ENCODE measurements at places on chromosomes 12 and 14.

DNA sequence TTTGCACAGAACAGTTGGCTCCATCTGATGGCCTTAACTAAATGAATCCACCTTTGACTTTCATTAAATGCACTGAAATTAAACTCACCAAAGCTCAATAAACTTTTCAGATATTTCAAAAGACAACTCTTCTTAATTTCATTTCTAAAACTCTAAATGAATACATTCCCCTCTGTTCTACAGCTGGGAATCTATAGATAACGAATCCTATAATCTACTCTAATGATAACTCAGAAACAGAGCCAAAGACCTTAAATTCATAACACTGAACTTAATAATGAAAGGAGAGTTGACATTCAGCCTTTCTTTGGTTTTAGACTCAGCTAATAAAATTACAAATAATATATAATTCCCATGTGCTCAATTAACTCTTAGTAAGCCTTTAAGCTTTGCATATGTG lies 150.5 kb downstream of the KCNH5 start:
- DNase-seq: no peak

DNA sequence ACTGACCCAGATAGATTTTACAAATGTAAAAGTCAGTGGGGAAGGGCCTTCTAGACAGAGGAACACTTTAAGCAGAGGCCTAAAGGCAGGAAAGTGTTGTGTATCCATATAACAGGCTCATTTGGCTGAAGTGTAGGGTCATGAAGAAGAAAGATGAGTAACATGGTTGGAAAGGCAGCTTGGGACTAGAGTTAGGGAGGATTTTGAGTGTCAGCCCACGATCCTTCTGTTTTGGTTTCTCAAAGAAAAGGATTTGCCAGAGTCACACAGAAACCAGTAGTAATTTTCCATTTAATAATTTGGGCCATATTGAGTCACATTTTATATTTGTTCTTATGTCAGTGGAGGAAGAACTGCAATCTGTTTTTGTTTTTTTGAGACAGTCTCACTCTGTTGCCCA lies 76.4 kb downstream of the ZC3H14 start:
- no peak for DNase-seq

DNA sequence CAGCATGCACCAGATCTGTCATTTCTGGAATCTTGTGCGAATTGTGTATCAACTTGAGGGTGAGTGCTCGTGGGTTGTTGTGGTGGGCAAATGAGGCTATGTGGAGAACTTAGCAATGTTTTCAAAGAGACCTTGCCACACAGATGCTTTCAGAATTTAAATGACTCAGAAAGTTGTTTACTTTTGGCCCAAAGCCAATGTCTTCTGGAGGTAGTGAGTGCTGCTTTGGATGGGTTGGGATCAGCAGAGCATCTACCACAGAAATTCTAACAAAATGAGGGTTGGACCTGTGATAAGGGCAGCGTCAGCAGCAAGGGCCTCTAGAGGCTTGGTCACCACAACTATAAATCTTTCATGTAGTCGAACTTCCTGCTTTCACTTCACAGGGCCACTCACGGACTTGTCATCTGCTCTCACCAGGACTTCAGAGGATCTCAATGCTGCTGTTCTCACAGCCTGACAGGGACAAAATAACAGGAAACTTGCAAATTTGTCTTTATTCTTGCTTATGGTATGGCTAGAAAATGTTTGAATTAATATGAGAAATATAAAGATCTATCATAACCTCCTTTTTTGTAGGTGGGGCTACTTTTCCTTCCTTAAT lies 111.4 kb downstream of the DACT1 start:
- DNase-seq: no peak

DNA sequence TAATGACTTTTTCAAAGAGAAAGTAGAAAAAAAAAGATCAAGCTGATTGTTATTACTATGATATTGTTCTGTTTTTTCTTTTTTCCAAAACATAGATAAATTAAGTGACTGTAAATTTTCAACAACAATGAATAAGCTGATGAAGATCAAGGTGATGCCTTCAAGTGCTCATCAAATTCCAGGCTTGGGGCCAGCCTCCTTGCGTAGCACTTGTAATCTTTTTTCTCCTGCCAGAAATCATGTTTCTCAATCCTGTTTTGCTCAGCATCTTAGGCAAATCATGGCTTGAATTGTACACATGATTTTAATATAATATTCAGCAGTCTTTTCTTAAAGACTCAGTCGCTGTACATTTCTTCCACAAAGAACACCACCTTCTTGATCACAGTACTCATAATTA lies 333.2 kb downstream of the NPAS3 start:
- DNase-seq: no peak

DNA sequence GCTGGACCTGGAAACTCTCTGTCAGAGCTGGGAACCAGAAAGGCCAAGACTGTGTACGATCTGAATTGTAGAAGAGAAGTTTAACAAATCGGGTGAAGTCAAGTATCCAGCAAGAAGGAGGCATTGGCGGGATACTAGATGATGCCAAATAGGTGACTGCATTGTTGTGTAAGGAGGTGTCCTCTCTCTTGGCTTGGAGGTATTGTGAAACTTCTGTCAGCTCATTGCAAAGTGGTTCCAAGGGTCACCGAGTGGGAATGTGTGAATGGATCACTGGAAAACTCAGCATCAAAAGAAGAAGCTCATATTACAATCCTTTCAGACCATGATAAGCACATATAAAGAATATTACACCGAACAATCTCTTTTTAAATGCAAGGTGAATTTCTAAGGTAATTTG lies 11.7 kb downstream of the NAV3 start:
- DNase-seq: no peak

DNA sequence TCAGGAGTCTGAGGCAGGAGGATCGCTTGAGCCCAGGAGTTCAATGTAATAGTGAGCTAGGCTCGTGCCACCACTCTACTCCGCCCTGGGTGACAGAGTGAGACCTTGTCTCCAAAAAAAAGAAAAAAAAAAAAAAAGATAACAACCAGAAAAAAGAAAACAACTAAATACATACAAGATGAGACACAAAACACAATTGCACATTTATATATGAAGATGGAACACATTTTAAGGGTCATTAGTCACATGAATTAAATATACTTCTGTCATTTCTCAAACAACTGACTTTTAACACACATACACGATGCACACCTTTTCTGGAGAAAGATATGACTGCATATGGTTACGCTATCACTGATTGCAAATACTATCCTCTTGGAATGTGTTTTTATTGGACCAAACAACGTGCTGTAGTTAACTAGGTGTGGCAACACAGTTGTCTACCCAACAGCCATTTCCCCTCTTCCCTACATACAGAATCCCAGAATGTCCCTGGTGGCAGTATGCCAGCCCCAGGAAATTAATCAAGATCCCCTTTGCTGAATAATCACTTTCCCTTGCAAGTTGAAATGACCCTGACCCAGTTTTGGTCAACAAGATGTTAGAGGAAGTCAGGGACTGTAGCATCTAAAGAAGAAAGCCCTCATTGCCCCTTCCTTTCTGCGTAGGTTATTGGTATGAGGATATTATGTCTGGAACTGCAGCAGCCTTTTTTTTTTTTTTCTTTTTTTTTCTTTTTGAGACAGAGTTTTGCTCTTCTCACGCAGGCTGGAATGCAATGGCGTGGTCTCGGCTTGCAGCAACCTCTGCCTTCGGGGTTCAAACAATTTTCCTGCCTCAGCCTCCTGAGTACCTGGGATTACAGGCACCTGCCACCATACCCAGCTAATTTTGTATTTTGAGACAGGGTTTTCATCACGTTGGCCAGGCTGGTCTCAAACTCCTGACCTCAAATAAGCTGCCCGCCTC lies 5.6 kb upstream of the MYL6B start:
- DNase-seq: no peak

GRCh38 chr12:14313379-14314138 lies 51.9 kb upstream of the ATF7IP start:
- DNase-seq: no peak

DNA sequence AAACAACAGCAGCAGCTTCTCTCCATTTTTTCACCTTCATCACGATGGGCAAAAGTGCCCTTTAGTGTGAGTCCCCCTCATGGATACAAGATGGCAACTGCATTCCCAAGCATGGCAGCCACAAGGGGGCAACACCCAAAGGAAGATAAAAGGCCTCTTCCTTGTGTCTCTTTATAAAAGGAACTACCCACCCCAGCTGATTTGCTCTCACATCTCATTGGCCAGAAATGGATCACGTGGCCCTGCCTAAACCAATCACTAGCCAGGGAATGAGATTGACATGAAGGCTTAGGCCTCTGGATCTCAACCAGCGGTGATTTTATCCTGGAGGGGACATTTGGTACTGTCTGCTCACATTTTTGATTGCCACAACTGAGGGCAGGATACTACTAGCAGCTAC lies 21.9 kb upstream of the IFT81 start:
- DNase-seq: peak; percentile 88

DNA sequence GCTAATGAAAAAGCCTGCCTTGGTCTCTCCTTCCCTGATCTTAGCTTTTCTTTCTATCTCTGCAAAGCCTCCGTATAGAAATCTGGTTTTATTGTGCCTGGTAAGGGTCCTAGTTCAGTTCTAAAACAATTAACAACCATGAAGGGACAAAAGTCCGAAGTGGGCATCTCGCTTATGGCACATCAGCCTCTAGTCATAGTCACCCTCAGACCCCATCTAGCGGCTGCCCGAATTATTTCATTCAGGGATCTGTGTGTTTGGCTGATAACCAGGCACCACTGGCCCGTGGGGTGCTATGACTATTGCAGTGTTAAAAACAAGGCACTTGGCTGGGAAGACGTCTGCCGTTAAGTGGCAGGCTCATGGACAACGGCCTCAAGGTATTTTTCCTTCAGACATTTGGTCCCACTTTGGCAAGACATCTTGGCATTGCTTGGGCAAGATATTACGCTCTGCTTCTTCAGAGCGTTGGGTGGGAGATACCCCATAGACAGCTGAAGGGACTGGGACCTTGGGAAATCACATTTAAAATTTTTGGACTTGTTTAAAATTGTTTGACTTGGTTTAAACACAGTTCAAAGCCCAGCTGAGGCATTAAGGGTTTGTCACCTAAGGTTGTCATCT lies 87.1 kb downstream of the SINHCAF start:
- DNase-seq: no peak

DNA sequence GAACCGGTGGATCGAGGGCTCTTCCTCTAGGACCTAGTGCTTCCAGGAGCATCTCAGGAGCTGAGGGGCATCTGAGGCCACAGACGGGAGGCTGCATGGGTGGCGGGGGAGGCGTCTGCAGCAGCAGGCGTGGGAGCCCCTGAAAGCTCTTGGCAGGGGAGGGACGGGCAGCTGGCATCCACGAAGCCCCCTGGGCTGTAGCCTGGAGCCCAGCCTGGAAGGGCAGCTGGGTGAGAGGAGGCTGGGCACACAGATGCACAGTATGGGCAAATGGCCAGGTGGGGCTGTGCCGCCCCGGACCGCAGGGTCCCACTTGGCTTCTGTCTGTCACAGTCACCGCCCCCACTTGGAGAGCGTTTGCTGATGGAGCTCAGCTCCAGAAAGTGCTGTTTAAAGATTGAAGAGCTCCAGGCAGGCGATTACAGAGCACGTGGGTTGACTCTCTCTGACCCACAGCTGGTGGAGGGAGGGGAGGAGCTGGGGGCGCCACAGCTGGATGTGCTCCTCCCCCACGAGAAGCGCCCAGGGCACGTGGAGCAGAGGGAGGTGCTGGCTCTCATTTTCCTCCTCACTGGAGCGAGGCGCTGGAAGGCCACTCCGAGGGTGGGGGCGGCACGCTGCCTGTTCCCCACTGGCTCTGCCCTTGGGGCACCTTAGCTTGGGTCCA lies 155.0 kb upstream of the C14orf180 start:
- DNase-seq: no peak

DNA sequence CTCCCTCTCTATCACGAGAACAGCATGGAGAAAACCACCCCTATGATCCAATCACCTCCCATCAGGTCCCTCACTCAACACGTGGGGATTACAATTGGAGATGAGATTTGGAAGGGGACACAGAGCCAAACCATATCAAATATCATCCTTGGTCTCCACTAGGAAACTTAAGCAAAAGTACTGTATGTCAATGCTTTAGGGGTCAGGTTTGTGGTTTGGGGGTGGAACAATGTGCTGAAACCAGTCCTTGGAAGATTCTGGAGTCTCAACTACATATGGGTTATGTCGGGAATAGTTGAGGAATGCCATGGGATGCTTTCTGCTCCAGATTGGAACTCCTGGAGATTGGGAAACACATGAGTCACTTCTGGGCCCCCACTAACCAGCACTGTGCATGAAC lies 48.3 kb upstream of the CCDC63 start:
- DNase-seq: no peak

DNA sequence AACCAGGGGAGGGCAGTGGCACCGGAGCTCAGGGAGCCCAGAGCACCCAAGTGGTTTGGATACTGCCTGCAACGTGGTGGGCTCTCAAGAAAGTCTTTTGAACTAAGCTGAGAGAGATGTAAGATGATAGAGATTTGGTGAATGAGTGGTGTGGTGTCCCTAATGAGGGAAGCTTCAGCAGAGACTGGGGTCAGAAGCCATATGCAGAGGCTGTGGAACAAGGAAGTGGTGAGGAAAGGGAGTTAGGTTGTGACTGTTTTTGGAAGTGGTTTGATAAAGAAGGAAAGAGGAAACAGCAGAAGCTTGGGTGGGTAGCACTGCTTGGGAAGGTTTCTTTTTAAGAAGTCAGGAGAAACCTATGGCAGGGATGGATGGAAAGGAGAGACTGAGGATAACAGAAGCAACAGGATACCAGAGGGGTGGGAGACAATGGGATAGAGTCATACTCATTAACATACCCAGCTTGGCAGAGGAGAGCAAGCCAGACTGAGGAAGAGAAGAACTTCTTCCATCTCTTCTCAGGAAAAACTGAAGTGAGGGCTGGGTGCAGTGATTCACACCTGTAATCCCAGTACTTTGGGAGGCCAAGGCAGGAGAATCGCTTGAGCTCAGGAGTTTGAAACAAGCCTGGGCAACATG lies 24.1 kb downstream of the SLC4A8 start:
- no peak for DNase-seq

DNA sequence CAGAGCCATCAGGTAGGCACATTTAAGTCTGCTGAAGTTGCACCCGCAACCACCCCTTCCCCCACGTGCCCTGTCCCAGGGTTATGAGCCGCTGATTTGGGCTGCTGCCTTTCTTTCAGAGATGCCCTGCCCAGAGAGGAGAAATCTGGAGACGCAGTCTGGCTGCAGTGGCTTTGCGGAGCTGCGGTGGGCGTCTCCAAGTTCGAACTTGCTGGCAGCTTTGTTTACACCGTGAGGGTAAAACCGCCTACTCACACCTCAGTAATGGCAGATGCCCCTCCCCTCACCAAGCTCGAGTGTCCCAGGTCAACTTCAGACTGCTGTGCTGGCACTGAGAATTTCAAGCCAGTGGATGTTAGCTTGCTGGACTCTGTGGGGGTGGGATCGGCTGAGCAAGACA lies 14.7 kb downstream of the PTCSC3 start:
- DNase-seq: no peak

- no peak for DNase-seq
Observed at GRCh38 chr12:115343601-115344000, 659.6 kb upstream of the TBX3 start.

- DNase-seq: no peak
Observed at GRCh38 chr12:3341594-3341993, 149.4 kb upstream of the PRMT8 start.
